ENCODE measurements at places on chromosomes 1 and 21. TPM values are rescaled to one million over a fixed set of nuclear protein-coding genes. Genes with fewer than 3 reads are reported as not detected.

MIER1 gene
- 78.2 TPM for total RNA-seq

GRCh38 chr1:66402194-66402593 lies 131.8 kb upstream of the SGIP1 start:
- DNase-seq, result no peak

GRCh38 chr1:168734271-168734670 lies 5.3 kb upstream of the DPT start:
- no peak for DNase-seq

DNA sequence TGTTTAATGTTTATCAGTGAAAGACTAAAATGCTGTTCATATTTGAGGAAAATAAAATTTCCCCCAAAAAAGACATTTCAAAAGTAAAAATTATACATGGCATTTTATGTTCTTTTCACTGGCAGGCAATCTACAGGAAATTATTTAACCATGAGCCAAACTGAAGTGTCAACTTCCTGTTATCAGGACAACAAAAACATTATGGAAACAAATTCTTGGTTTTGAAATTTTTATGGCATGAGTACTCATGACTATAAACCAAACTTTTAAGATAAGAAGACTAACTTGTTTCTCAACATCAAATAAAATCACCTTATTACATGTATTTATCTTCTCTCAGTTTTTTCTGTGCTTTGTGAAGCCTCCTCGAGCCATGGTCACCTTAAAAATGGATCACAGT lies 698.6 kb downstream of the LTN1 start:
- no peak for DNase-seq

- no peak for DNase-seq
Measured at GRCh38 chr1:56666112-56666608, 21.0 kb downstream of the PRKAA2 start.

DNA sequence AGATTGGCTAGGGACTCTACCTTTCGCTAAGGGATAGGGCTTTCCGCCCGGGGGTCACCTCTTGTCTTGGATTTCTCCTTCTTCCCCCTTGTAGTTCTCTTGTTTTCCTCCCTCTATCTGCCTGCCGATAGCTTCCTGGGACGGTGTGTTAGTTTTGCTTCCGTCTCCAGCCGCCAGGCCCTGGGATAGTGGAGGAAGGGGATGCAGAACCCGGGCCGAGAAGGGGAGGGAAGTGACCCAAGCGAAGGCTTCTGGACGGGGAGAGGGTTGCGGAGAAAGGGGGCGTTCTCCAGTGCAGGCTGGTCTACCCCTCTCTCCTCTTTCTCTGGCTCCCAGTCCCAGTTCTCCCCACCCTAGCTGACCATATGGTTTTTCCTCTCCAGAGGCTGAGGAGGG lies 871 bp downstream of the TUFT1 start:
- DNase-seq, result peak; percentile 54

DNA sequence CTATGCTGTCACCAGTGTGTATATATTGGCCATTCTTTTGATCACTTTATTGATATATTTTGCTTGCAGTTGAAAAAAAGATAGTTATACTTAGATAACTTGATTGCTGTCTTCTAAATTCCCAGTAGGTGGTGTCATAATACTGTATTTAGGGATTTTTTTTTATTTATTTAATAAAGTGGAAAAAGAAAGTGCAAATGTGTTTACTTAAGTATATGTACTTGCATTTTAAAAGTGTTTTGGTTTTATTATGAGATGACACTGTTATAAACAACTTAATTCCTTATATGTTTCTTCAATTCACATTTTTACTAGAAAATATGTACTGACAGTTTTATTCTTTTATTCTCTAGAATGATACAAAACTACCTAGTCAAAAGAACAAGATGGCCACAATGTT lies 164.8 kb downstream of the USP25 start:
- no peak for DNase-seq

- DNase-seq, result no peak
Measured at GRCh38 chr1:67169496-67169895, 3.2 kb downstream of the IL23R start.

DNA sequence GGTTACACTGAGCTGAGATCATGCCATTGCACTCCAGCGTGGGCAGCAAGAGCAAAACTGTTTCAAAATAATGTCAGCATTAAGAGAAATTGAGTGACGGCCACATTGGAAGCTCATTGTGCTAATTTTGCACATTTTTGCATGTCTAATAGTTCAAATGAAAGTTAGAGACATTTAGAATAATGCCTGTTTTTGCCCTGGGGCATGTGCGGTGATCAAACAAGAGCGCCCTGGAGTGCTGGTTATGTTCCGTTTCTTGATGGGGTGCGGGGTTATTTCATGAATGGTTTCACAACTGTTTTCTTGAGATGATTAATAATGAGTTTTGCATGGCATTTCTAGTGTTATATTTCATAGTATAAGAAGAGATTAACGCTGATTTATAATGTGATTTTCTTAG lies 13.1 kb downstream of the OR2T11 start:
- no peak for DNase-seq

- DNase-seq, result no peak
Measured at GRCh38 chr1:50704126-50704525, 255.9 kb downstream of the FAF1 start.
